ENCODE measurements at places on chromosomes 16 and 17.

- DNase-seq, result peak; percentile 12
Measured at GRCh38 chr17:49573510-49574322, 2.0 kb upstream of the NXPH3 start.

- no peak for DNase-seq
Measured at GRCh38 chr16:5062790-5063765, 2.7 kb downstream of the C16orf89 start.

- DNase-seq, result peak; percentile 7
Measured at GRCh38 chr17:81682565-81683207, 911 bp downstream of the ARL16 start.

DNA sequence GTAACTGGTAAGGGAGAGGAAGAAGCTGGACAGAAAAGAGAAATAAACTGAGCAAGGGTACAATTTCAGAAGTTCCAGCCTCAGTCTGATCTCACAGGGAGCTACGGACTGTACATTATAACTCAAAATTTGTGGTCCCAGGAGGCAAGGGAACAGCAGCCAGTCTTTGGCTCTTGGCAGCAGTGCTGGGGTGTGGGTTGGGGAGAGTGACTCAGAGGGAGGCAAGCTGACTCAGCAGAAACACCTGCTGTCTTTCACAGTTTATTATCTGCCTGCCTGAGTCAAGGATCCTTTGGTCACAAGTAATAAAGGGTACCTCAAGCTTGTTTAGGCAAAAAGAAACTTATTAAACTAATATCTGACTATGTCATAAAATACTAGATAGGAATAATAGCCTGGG is 73.5 kb upstream of the KIF2B start:
- DNase-seq, result no peak

GRCh38 chr17:17479209-17479608 is 2.4 kb downstream of the MED9 start:
- no peak for DNase-seq

GRCh38 chr16:78816499-78817195 is 717.2 kb downstream of the WWOX start:
- no peak for DNase-seq

DNA sequence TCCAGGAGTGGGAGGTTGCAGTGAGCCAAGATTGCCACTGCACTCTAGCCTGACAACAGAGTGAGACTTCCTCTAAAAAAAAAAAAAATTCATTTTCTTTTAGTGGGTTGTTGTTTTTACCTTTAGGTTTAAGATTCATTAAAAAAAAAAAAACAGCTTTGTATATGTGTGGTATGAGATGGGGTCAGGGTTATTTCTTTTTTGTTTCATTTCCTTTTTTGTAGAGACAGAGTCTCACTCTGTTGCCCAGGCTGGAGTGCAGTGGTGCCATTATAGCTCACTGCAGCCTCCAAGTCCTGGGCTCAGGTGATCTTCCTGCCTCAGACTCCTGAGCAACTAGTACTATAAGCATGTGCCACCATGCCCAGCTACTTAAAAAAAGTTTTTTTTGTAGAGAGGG is 47.0 kb downstream of the BCAS3 start:
- DNase-seq, result no peak

GRCh38 chr17:12568358-12569251 is 97.1 kb upstream of the MYOCD start:
- no peak for DNase-seq

- peak; percentile 72 for DNase-seq
Measured at GRCh38 chr17:29292992-29293889, 707 bp downstream of the NUFIP2 start.

DNA sequence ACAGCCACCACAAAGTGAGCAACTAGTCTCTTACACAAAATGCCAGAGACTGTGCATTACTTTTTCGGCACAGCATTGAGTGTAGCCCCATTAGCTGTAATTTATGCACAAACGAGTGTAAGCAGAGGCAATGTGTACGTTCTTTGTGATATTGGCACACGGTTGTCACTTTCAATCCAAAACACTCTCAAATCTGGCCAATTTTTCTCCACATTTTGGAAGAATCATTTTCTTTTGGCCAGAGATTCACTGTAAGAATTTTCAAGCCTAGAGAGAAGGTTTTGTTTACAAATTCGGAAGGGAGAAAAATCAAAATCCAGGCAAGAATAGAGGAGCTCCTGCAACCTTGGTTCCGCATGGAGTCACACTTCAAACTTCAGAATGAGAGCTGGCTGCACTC is 15.4 kb upstream of the KIF2B start:
- DNase-seq, result no peak

GRCh38 chr16:84806256-84806889 is 13.4 kb upstream of the CRISPLD2 start:
- peak; percentile 76 for DNase-seq

DNA sequence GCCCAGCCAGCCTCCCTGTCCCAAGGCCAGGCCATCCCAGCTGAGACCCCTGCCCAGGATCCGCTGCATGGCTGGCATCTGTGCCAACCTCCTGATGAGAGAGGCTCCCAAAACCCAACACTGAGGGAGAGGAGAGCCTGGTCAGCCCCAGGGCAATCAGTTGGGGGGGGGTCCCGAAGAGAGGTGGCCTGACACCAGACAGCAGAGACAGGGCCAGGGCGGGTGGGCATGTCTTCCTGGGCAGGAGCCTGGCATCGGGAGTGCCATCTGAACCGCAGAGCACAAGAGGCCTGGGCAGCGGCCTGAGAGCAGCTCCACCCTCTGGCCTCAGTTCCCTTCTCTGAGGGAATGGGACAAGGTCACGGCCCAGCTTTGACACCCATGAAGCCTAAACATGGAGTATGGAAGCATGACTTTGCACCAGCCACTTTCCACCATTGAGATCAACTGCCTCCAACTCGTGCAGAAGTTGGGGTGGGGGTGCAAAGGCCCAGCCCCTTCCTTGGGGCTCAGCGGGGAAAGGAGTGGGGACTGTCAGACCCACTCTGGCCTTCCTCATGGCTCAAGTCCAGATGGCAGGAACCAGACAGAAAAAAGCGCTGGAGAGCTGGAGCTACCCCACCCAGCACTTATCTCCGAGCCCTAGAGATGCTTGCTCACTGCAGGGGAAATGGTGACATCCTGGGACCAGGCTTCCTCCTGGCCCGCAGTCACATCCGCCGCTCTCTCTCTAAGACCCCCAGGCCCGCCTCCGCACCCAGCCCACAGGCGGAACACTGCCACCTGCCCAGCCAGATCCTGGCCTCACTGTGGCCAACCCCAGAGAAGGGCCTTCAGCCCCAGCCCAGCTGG is 9.7 kb downstream of the RHBDF2 start:
- peak; percentile 40 for DNase-seq

DNA sequence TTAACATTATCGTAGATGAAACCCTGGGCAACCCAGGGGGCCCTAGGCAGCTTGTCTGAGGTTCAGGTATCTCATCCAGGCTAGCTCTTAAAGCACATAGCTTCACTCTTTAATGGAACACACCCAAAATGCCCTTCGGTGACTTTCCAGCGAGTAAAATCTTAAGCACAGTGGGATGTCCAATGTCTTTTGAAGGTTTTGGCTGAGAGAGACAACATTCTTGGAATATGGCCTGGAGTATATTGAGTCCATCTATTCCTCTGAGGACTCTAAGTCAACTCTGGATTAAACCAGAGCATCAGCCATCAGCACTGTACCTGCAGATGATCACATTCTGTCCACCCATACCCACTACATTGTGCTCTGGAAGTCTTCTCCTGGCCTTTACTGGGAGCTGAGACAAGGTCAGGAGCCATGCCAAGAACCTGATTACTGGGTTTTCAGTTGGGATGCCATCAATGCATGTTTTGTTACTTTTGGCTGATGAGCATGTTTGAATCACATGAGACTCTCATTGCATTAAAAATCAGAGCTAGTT is 63.4 kb upstream of the CDH11 start:
- no peak for DNase-seq

GRCh38 chr17:49443862-49444261 is 29.2 kb upstream of the PHB1 start:
- DNase-seq, result no peak

DNA sequence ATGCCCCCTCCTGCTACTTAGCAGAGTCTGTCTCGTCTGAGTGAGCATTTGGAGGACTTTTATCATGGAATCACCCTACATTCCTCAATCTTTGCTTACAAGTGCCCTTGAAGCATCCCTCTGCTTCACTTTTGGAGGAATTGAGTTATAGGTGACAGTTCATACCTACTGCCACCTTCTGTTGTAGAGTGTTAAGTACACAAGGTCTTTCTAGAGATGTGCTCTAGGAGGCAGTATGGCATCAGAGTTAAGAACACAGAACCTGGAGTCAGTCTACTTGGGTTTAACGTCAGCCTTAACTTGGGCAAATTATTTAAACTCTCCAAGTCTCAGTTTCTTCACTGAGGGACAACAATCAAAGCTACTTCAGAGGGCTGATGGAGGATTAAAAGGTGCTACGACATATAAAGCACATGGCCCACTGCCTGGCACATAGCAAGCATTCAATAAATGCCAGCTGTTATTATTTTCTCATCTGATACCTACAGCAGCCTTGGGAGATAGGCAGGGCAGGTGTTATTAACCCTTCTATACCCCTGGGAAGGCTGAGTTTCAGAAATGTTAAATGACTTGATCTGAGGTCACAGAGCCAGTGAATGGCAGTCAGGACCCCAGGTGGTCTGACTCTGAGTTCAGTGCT is 62.2 kb downstream of the UTP18 start:
- no peak for DNase-seq

- DNase-seq, result no peak
Measured at GRCh38 chr17:79655672-79656290, 44.9 kb upstream of the RBFOX3 start.

- DNase-seq, result no peak
Measured at GRCh38 chr16:29777576-29778350, at the start of gene ZG16. Gene ZG16, plus strand, starts transcription at chr16:29778256. Its CDS starts 1,011 bp downstream, at chr16:29779267.

DNA sequence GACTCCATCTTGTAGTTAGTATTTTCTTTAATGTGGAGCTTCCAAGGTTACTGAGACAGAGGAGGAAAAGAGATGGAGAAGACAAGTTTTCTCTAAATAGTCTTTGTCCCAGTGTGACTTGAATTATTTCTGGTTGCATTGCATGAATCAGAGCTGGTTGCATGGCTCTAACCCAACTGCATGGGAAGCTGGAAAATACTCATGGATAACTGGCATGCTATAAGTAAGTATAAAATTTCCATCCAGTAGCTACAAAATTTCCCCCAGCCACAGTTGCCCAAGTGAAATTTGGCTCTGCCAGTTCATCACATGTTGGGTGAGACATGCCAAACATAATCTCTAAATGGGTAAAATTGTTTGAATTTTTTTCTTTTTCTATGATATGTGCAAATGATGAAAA is 1161.5 kb downstream of the CDH11 start:
- no peak for DNase-seq

DNA sequence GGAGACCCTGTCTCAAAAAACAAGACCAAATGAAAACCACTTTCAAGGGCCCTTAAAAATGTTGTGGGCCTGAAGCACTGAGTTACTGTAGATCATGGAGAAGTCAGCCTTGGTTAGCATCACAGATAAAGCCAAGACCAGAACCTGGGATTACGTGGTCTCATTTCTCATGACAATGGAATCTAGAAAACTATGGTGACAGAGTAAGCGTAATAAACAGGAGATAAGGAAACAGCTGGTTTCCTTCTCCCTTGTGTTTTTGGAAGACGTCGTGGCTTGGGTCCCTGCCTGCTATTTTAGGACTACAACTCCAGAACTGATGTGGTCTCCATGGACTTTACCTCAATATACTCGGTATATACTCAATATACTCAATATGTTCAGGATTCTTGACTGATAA is 180.7 kb upstream of the ZFHX3 start:
- no peak for DNase-seq

DNA sequence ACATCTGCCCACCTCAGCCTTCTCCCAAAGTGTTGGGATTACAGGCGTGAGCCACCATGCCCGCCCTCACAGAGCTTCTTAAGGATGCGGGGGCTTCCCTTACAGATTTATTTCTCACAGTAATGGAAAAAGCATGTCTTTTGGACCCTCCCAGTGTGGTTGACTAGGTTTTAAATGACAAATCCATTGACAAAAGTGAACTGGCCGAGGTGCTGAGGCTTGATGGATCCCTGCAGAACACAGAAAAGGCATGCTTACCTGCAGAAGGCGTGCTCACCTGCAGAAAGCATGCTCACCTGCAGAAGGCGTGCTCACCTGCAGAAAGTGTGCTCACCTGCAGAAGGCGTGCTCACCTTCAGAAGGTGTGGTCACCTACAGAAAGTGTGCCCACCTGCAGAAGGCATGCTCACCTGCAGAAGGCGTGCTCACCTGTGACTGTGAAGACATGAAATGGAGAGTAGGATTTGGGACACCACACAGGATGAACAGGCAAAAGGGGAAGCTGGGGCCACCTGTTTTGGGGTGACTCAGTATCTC is 15.1 kb upstream of the BBS2 start:
- DNase-seq, result no peak

DNA sequence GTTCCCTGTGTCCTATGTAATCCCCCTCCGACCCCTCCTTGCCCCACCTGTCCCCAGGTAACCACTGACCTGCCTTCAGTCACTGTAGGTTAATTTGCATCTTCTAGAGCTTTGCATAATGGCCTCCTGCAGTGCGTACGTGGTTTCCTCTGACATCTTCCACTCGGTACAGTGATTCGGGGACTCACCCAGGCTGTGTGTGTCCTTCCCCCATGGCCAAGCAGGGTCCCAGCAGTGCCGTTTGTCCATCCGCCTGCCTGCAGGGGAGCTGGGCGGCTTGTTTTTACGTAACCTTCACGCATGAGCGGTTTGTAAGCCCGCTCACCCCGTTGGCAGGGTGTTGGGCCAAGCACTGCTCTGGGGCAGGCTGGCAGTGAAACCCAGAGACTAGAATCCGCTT is 7.9 kb downstream of the MAPK8IP3 start:
- no peak for DNase-seq

- DNase-seq, result no peak
Measured at GRCh38 chr17:40317345-40317873, 8.4 kb downstream of the RARA start.

GRCh38 chr17:55734128-55734781 is 11.6 kb upstream of the TMEM100 start:
- DNase-seq, result no peak

- DNase-seq, result no peak
Measured at GRCh38 chr16:84085271-84085667, 31.5 kb downstream of the MBTPS1 start.

GRCh38 chr16:10981697-10982216 is 37.4 kb downstream of the CLEC16A start:
- DNase-seq, result no peak

DNA sequence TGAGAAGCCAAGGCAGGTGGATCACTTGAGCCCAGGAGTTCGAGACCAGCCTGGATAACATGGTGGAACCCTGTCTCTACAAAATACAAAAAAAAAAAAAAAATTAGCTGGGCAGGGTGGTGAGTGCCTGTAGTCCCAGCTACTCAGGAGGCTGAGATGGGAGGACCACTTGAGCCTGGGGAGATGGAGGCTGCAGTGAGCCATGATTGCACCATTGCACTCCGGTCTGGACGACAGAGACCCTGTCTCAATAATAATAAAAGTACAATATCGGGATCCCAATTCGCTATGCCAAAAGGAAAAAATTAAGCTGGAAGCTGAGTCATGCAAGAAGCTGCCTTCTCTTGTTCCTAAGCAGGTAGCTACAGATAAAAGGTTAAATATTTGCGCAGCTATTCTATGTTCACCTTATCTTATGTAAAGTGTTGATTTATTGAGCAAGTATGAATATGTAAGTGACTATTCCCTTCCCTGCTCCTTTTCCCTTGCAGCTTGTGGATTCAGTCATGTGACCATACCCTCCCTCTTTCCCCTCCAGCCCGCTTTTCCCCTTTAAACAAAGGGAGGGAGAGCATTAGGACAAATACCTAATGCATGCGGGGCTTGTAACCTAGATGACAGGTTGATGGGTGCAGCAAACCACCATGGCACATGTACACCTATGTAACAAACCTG is 112.0 kb downstream of the LITAF start:
- DNase-seq, result no peak
